ENCODE measurements at places on chromosomes 16 and 17.
A peak's percentile ranks its signal among the peaks of the same experiment; 100 is the strongest.

DNA sequence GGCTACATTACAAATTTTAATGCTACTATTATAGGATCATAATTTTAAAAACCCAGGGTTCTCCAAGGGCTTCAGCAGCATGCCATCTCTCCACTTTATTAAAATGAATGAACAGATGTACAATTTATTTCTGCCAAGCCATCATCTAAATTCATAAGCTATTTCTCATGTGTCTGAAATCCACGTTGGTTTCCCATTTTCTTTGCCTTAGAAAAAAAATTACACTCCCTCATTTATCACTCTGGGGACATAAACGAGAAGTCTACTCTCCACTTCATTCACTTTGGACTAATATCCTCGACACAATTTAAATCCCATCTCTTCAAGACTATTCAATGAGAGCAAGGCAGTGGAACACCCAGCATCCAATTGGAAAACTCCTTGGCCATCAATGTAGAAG, 178.4 kb upstream of the HSBP1 start:
- no peak for DNase-seq

GRCh38 chr17:34670618-34671017, 91.2 kb downstream of the TMEM132E start:
- DNase-seq: no peak

- DNase-seq: no peak
Observed at GRCh38 chr16:21279501-21279900, 1.4 kb upstream of the CRYM start.

DNA sequence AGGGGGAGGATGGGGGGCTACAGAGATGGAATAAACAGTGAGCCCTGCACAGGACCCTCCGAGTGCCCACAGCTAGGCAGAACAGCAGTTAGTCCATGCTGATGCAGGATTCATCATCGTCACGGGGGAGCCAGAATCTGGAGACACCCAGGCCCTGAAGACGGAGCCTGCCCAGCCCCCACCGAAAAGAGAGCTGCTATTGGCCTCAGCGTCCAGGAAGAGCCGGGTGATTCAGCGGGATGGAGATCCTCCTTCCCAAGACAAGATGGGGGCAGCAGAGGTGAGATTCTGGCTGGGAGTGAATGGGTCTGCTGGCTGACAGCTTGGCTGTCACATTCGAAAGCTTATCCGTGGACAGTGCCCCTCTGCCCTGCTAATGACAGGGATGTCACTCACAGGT, 133.6 kb upstream of the CRHR1 start:
- no peak for DNase-seq

DNA sequence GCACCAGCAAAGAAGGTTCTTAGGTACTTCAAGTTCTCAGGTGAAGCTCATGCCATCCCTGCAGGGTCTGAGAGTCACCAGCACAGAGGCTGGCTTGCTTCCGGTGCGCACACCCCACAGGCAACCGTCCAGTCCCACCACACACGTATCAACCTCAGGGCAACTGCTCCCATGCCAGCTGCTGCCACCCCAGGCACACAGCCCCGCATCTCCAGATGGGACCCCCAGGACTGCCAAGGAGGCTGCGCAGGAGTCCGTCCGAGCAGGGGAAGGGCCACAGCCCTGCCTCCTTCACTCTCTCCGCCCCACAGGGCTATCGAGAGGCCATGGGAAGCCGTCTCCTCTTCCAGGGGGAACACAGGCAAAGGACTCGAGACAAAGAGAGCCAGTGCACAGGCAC, 13.3 kb downstream of the KIFC3 start:
- no peak for DNase-seq

GRCh38 chr16:67537636-67538591, 9.3 kb downstream of the RIPOR1 start:
- DNase-seq: peak; percentile 80

- DNase-seq: peak; percentile 25
Observed at GRCh38 chr17:48131216-48131824, 23.8 kb downstream of the SNX11 start.

- no peak for DNase-seq
Observed at GRCh38 chr16:51150165-51150887, 744 bp downstream of the SALL1 start.

GRCh38 chr17:50583641-50584040, 23.1 kb downstream of the CACNA1G start:
- no peak for DNase-seq

- DNase-seq: no peak
Observed at GRCh38 chr16:52537516-52537915, 9.4 kb downstream of the TOX3 start.

GRCh38 chr16:77969861-77970260, 52.5 kb upstream of the CLEC3A start:
- no peak for DNase-seq

- DNase-seq: no peak
Observed at GRCh38 chr17:67693811-67694210, 23.9 kb upstream of the NOL11 start.

DNA sequence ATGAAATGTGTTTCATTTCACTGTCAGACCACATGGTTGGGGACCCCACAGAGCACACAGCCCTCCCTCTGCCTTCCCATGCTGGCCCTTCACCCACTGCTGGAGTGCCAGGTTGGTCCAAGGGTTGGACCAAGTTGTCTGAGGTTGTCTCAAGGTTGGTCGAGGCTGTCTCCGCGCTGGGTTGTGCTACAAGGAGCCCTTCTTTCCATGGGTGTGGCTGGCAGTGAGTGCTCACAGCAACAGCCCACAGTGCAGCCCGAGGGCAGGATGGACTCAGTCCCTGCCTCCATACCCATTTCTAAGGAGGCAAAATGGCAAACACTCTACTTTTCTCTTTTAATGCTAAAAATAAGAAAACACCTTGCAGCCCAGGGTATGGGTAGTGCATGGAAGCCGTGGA, 35.8 kb upstream of the STH start:
- DNase-seq: no peak

GRCh38 chr17:68501074-68501473, 11.2 kb upstream of the PRKAR1A start:
- DNase-seq: no peak

DNA sequence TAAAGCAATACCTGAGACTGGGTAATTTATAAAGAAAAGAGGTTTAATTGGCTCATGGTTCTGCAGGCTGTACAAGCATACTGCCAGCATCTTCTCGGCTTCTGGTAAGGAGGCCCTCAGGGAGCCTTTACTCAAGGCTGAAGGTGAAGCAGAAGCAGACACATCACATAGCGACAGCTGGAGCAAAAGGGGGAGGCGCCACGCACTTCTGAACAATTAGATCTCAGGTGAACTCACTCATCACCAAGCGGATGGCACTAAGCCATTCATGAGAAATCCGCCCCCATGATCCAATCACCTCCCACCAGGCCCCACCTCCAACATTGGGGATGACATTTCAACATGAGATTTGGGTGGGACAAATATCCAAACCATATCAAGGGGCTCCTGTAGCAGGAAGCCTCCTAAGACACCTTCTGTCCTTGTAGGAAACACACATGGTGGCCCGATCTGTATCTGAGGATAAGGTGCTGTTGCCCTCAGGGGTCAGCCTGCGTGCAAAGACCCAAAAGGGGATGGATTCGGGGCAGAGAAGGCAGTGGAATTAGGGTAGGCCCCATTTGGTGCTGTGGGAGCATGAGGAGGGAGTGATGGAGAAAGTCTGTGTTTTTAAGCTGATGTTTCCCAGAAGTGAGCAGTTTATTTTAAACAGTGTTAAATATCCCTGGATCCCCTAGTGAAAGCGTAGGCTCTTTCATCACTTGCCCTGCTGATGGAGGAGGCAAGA, 23.0 kb downstream of the IL21R start:
- peak; percentile 46 for DNase-seq

DNA sequence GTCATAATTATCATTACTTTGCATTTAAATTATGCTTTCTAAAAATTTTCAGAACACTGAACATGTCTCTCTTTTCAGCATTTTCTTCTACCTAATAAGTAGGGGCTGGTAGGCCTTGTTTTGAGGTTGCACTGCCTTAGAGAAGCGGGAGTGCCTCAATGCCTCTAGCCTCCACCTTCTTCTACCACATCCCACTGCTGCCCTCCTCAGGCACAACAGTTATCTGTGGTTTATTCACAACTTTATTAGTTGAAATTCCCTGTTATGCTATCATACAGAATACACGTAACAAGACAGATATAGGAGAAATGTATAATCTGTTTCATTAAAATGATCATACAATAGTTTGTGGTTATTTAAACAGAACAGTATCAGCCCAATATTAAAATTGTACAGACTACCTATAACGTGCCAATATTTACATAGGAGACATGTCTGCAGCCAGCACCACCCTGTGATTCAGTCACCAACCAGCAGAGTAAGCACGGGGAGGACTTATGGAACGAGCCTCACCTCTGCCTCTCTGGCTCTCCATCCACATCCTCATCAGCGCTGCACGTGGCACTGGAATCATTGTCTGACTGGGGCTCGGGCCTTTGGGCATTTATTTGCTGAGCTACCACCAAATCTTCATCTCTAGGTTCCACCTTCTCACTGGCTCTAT, 101.2 kb downstream of the TTC19 start:
- DNase-seq: no peak

DNA sequence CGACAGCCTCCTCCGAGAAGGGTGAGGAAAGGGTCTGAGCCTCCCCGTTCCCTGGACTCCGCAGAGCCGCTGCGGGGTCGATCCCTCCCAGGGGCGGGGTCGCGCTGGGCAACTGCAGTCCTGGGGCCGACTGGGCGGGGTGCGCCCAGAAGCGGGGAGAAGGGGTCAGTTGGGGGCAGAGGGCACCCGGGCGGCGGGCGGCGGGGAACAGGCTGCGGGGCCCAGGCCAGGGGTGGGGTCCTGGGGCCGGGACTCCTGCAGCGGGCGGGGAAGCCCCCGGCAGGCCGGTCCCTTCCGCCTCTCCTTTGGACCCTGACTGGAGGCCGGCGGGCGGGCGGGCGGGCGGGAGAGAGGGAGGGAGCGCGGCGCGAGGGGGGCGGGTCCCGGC, 352 bp downstream of the GGNBP2 start:
- no peak for DNase-seq

- no peak for DNase-seq
Observed at GRCh38 chr17:29041571-29041970, 1.4 kb upstream of the PIPOX start.

- no peak for DNase-seq
Observed at GRCh38 chr17:55278173-55278961, 13.6 kb downstream of the HLF start.

Measured in stimulated activated effector memory CD8-positive, alpha-beta T cell treated with anti-CD3 and anti-CD28 coated beads, Interleukin-12 subunit alpha, Interleukin-12 subunit beta, amount 100 ng/mL, for 72 hours (primary cell).